Endodermal cell (in vitro differentiated cells): ENCODE measurements at places on chromosomes 5 and 9. TPM values are rescaled to one million over a fixed set of nuclear protein-coding genes. Genes with fewer than 3 reads are reported as not detected.

Gene CER1
- 694 to 6,466 TPM (median 767 TPM) in 3 replicates for total RNA-seq

DNA sequence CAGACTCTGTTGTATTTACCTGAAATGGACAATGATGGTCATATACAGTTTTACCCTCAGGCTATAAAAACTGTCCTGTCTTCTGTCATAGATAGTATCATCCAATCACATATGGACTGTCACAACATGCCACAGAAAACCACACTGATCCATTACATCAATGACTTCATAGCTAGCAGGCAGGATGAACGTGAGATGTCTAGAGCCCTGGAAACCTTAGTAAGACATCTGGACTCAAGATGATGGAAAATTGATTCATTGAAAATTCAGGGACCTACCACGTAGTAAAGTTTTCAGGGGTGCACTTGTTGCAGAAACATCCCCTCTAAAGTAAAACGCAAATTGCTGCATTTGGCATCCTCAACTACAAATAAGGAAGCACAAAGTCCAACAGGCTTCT is 284.4 kb upstream of the RGMB start:
- no peak for DNase-seq

DNA sequence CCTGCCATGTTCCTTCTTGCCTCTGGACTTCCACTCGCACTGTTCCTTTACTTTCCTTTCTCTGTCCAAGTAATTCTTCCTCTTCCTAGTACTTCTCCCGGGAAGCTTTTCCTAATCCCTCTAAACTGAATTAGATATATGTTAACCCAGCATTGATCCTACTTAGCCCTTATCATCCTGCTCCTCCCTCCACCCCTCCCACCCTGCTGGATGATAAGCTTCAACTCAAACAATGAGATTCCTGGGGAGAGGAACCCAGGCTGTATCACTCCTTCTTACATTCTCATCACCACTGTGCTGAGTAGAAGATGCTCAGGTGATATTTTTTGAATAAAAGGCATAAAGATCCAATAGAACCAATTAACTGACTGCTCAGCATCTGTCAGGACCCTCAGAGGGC is 45.7 kb downstream of the CDK5RAP2 start:
- DNase-seq = peak; percentile 74

- no peak for DNase-seq
Observed at GRCh38 chr5:68771221-68771620, 322.6 kb upstream of the SLC30A5 start.

DNA sequence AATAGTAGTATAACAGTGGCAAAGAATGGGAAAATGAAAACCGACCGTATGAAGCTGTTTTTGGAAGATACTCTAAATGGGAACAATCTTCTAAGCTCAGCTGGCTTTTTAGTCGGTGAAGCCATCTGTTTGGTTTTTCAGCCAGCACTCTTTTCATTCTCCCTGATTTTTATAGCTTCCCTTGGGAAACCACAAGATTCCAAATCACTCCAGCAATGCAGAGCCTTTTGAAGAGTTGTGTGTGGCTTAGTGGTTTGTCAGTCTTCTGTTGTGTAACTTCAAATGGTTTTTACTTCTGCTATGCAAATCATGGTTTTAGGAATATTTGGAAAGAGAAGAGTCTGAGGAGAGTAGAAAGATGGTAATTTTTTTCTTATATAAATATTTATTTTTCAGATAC is 180.7 kb downstream of the KDM4C start:
- no peak for DNase-seq

Gene IL7R
- 0.79 and 0.84 TPM in 2 replicates for total RNA-seq

DNA sequence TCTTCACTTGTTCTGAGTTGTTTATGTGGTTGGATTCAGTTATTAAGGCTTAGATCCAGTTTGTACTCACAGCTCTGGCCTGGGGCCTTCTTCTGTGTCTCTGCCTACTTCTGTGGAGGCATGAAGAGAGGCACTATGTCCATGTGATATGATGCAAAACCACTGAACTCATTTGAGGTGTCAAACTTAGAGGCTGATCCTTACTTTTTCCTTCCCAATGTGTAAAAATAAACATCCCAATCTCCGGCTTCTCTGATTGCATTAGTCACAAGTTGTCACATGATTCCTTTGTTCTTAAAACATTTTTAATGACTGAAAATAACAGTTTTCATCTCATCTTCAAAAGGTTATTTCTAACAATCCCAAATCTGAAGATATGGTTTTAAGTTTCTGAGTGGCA is 276.0 kb upstream of the RGMB start:
- DNase-seq = no peak

- no peak for DNase-seq
Observed at GRCh38 chr5:56760723-56761122, 54.6 kb upstream of the MAP3K1 start.

Gene PDE6A
- total RNA-seq = 0.07 to 0.15 TPM (median 0.09 TPM) in 3 replicates

Gene PIP5K1B
- 9.1 and 10.2 TPM in 2 replicates for total RNA-seq

GRCh38 chr5:137858223-137858916 is 9.3 kb upstream of the MYOT start:
- no peak for DNase-seq

Gene CTNND2
- total RNA-seq = 6.5 to 10.3 TPM (median 8.1 TPM) in 3 replicates

GRCh38 chr9:116008278-116008677 is 145.3 kb upstream of the PAPPA start:
- DNase-seq = no peak

DNA sequence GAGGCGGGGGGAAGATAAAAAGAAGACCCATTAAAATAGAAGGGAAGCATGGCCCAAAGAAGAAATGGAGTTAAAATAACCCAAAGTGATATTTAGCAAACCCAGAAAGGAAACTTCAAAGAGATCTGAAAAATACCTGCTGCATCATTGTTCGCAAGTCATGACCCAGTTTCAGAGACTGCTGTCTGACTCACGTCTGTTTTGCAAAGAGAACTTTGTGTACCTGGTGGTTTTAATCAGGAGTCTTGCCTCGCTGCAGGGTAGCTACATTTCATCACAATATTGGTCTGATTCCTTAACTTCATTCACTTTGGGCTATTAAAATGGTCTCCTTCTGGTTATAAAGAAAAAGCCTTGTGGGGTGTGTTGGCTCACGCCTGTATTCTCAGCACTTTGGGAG is 461.1 kb upstream of the DAP start:
- no peak for DNase-seq

DNA sequence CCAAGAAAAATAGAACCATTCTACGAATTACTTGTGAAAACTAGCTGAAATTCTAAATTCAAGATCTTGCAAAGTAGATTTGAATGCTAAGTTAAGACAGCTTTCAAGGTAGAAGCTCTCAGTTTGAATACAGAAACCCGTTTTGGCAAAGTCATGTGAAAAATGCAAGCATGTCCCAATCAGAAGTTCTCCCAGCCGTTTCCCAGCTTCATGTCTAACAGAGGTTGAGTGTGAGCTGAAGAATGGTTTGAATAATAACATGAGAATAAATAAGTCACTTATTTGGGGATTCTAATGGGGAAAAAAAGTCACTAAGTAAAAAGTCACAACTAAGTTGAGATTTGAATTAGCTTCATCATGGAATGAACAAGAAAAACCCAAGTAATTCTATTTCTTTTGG is 152.5 kb upstream of the MAP3K1 start:
- DNase-seq = no peak

Gene KIF27
- 16.7 to 19.5 TPM (median 19.3 TPM) in 3 replicates for total RNA-seq

Gene CATSPER3
- total RNA-seq = 0.63 and 0.68 TPM in 2 replicates

- no peak for DNase-seq
Observed at GRCh38 chr5:136011414-136012001, 17.3 kb upstream of the TGFBI start.

Gene SPATA31A3
- not detected in 3 replicates for total RNA-seq

DNA sequence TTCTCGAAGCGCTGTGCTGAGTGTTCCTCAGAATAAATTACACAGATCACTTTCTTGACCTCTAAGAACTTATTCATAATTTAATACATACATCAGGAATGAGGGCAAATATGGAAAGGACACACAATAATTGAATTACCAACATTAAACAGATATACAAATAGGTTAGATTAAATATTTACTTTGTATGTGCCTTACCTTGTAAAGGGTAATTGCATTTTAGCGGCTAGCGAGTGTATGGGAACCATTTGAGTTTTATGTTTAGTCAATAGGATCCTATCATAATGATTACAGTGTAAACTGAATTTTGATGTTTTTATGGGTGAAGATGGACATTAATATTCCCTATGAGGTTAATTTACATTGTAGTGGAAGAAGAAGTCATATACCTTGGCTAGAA is 1187.1 kb upstream of the WWC1 start:
- no peak for DNase-seq

GRCh38 chr5:163506726-163507125 is 1.3 kb downstream of the MAT2B start:
- DNase-seq = no peak

DNA sequence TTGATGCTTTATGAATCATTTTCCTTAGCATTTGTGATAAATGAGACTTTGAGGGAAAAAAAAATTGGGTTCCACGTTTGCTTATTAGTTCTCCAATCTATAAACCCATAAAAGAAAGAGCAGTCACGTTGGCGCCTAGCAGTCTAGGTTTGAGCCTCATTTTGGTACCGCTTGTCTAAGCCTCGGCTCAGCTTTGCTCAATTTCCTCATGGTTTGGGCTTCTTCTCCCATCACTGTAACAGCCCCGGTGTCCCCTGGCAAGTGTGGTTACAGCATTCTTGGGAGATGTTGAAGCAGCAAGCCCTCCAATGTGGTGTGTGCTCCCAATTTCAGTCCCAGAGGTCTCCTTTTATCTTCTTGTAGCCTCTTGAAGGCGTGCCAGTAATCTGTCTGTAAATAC is 578.4 kb downstream of the CDK5RAP2 start:
- DNase-seq = no peak

Gene GNAQ
- total RNA-seq = 46.0 to 52.2 TPM (median 48.8 TPM) in 3 replicates

Gene OR13J1
- total RNA-seq = not detected in 2 replicates

- no peak for DNase-seq
Observed at GRCh38 chr9:37609735-37610397, 17.5 kb upstream of the TOMM5 start.
